Kasumi-1 (cell line): ENCODE measurements at places on chromosomes 16 and 17.

- DNase-seq: no peak
Observed at GRCh38 chr17:28959471-28959871, 8.2 kb upstream of the PHF12 start.

- no peak for DNase-seq
Observed at GRCh38 chr16:85746460-85747215, 4.3 kb downstream of the C16orf74 start.

DNA sequence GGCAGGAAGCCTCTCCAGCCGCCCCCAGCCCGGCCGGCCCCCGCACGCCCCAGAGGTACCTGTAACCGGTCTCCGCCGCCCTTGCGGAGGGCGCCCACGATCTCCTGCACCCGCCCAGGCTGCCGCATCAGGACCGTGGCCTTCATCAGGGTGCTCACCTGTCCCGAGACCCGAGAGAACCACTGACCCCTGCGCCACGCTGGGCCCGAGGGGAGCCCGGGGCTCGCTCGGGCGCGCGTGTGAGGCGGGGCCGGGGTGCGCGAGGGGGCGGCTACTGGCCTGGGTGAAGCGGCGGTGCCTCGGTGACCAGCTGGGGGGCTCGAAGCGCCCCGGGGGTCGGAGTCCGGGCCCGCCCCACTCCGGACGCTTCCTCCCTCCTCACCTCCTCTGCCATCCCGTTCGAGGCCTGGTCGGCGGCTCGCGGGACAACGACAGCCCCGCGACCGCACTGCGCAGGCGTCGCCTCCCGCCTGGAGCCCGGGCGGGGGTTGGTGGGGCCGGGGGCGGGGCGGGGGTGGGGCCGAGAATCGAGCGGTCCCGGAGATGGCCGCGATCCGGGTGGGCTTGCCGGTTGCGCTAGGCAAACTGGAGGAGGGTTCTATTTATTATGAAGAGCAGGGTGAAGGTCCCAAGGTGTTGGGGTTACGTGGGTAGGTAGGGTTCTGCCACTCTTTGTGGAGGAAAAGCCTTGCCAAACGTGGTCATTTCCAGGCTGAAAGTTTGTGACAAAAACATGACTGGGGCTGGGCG is at the start of gene NT5C3B:
TSS of gene NT5C3B (minus strand) at position 433 of the 750 bp plus-strand sequence. CDS start at position 394, 39 bp downstream.
- peak; percentile 23 for DNase-seq

DNA sequence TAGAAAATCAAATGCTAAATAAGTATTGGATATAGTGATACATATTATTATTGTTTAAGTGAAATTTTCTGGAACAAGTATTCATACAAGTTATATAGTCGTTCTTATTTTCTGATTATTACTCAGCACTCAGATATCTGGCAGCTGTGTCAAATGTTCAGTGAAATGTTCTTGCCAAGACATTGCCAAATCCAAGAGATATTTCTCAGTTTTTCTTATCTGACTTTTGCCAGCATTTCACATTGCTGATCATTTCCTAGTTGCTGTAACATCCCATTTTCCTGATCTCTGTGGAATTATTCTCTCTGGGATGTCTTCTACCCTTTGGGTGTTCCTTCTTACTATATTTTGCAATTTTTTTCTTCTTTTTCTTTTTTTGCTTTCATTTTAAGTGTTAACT is 262.3 kb downstream of the KIF2B start:
- DNase-seq: no peak

GRCh38 chr17:55784666-55785065 is 33.8 kb downstream of the PCTP start:
- peak; percentile 57 for DNase-seq

DNA sequence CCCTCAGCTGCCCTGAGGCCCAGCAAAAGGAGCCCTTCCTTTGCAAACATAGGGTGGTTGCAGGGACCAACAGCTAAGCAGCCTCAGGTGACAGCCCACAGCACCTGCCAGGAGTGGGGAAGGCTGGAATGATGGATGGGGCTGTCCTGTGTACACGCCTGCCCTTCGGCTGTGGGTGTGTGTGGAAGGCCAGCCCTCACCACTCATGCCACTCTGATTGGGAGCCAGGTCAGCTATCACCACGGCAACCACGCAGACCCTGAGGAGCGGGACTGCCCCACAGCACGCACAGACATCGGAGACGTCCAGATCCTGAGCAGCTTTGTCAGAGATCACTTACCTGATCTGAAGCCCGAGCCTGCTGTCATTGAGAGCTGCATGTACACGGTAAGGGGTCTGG is 11.9 kb downstream of the PIPOX start:
- DNase-seq: no peak

DNA sequence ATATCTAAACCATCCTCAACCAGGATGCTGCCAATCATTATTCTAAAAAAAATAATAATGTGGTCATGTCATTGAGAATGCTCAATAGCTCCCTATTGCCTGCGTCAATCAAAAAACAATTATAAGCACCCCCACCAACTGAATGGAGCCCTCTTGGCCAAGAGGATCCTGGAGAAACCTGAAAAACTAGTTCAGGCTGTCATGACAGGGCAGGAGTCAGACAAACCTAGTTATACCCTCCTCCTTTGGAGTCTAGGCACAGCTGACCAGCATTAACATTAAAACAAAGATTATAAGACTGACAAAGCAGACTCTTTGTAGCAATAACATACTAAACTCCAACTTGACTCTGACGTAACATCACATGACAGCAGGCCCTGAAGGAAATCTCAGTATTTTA is 119.2 kb upstream of the CCL2 start:
- no peak for DNase-seq

DNA sequence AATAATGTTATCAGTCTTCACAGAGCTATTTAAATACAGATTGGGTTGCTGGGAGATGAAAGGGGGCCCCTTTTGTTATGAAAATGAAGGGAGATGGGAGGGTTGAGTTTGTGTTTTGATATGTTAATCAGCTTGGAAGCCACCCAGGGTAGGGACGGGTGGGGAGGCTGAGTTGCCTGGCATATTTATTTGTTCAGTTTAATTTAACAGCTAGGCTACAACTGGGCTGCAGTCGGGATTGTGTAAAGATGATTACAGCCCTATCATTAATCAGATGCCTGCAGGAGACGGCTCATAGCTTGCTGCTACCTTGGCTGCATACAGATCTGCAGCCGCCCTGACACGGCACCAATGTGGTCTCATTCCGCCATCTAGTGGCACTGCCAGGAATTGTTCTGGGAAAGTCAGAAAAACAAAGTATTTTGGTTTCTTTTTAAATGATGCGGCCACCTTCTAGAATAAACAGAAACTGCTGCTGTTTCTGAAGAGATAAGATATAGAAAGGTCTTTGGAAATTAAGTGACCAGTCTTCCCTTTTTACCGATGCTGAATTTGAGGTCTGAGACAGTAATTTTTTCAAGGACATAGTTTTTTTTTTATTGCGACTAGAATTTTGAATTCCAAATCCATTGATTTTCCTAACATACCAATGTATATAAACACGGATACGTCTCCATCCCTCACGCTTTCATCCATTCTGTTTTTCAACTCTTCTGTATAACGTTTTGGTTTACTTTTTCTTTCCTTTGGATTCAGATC is 458.0 kb upstream of the ASIC2 start:
- DNase-seq: peak; percentile 39
